NCI-H1436 (cell line): ENCODE measurements at places on chromosomes 1 and 21.

DNA sequence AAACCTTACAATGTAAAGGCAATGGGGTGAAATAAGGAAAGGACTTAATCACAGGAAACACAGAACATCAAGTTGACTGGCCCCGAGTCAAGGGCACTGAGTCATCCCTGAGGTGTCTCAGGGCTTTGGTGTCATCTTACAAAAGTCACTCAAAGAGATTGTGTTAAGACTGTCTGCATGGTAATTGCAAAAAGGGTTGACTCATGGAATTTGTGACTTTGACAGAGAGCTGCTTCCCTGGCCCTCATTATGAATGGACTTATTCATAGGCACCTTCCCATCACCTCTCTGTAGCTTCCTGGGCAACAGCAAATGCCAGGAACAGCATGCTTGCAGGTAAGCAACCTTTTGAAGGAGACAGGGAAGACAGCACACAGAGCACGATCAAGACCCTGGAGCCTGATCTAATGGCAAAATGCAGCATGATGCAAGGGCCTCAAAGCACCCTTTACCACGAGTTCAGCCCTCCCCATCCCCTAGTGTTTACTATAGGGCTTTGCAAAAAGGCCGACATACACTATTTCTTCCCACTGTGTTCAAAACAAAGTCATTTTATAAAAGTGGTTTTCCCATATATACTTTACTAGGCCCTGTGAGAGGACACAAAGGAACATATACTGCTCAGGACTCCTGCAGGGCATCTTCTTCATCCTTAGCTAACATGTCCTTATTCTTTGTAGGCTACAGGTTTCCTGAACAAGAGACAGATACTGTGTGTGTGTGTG, 17.1 kb downstream of the ZP4 start:
- DNase-seq: no peak

GRCh38 chr1:64934115-64934877, 32.1 kb downstream of the JAK1 start:
- DNase-seq: no peak

DNA sequence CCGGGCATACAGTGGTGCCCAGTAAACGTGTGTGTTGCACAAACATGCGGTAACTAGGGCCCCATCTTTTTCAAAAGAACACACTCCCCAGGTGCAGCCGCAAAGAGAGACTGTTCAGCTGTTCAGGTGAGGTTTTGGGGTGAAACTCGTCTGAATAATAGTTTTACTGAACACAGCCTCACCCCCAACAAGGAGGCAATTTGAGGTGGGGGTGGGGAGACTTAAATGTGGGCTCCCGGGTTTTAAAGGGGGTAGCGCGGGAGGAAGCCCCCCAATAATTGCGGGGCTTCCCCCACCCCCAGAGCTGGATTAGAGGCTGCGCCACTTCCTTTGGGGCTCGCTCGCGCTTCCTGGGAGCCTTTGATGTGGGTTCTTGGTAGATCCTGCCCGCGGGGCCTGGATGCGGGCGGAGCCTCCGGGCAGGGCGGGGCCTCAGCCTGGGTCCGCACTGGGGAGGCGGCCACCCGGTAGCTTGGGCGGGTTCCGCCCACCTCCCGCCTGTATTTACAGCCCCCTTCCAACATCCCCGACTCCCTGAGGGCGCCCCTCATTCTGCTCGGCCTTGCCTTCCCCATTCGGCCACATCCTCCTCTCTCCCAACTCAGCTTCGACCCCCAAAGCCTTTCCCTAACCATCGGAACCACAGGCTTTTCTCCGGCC, 6.4 kb upstream of the EPHA2 start:
- DNase-seq: no peak

DNA sequence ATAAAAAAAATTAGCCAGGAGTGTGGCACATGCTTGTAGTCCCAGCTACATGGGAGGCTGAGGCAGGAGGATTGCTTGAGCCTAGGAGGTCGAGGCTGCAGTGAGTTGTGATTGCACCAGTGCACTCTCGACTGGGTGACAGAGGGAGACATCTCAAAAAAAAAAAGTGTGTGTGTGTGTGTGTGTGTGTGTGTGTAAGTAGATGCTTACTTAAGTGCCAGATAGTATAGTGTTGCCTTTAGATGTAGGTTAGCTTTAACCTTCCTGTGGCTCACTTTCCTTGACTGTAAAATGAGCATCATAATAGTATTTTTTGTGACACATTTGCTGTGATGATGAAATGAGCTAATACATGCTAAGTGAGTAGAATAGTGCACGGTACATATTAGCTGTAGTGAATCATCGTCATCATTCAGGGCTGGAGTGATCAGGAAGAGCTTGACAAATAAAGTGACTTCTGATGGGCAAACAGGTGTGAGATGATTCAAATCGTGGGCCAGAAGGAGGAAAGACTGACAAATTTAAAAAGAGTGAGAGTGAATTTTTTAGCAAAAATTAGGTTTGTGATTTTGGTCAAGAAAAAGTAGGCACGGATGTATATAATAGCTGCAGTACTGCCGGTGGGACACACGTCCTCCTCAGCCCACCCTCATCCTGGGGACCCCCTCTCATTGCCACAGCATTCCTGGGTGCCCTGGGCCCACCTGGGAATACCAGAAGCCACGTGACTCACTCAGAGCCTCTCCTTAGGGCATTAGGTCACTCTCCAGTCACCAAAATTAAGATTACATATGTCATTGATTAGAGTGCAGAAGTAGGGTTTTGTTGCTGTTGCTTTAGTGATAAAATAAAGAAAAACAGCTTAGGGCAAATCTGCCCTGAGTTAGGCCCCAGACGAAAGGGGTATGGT, 33.9 kb downstream of the EIF2D start:
- DNase-seq: no peak

DNA sequence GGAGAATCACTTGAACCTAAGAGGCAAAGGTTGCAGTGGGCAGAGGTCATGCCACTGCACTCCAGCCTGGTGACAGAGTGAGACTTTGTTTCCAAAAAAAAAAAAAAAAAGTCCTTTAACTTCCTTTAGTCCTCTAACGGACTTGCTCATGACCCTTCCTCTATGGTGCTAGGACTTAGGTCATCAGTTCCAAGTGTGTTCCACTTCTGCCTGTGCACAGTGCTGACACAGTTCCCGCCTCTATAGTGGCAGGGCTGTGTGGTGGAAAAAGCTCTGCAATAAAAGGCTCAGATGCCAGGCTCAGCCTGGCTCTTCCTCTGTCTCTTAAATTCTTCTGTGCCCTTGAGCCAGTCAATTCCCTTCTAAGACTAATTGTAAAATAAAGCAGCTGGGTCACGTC, 22.0 kb downstream of the CC2D1B start:
- DNase-seq: no peak

GRCh38 chr21:46152927-46153246, 2.5 kb downstream of the FTCD start:
- no peak for DNase-seq

DNA sequence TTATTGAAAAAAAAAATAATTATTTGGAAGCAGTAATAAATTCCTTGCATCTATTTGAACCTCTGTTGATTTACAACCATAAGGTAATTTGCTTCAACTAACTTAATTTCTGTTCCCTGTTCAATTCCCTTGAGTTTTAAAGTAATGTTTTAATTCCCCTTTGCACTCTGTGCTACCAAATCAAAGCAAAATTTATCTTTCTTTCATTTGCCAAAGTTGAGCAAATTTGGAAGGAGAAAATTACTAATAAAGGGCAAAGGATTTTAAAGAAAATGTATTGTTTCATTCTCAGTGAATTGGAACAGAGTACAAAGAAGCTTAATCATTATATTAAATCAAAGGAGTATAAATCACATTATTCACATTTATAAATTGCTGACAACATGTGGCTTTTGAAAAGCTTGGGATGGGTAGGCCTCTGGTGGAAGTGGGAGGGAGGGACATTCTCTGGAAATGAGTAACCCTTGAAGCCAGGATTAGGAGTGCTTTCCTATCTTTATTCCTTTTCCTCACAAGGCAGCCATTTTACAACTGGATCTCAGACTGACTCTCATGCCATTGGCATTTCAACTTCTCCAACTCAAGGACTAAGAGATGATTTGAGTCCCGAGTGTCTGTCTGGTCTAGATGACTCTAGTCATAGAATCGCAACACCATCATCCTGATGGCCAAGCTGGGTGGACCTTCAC, 331.6 kb upstream of the DUSP10 start:
- no peak for DNase-seq
